CD4-positive, alpha-beta T cell treated with Interleukin-6 for 4 hours (primary cell): ENCODE measurements at places on chromosomes 1 and 21.

GRCh38 chr1:202713110-202713509 lies 2.9 kb upstream of the SYT2 start:
- DNase-seq, result no peak

GRCh38 chr1:241934201-241934848 lies 23.2 kb upstream of the BECN2 start:
- no peak for DNase-seq

- no peak for DNase-seq
These were observed 20.5 kb downstream of the OLFML3 start for GRCh38 chr1:113999799-114000198.

GRCh38 chr1:109466452-109467300 lies at the start of gene SYPL2:
SYPL2 (plus strand) TSS chr1:109466546; CDS start chr1:109466844, 298 bp downstream.
- DNase-seq, result peak; percentile 28

GRCh38 chr1:42133809-42134526 lies 19.2 kb upstream of the GUCA2B start:
- no peak for DNase-seq

- DNase-seq, result no peak
These were observed 608.7 kb downstream of the PLPP3 start for GRCh38 chr1:55970526-55971110.

DNA sequence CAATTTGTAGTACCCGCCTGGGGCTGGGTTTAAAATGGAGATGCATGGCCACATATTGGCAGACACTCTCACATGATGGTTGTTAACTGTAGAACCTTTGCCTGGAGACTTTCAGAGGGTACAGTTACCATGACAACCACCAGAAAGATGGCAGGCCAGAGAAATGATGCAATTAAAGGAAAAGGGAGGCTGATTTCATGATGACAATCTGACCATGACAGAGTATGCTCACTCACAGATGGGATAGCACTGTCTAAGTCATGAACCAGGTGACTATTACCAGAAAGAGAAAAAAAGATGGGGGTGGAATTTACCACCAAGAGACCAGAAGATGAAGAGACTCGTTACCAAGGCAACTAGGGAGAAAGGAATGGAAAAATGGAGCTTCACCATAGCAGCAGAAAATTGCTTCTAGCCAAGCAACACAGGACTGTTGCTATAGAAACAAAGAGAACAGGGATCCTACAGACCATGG lies 3.5 kb upstream of the TRIT1 start:
- DNase-seq, result no peak

- DNase-seq, result no peak
These were observed 151.9 kb downstream of the DMRTA2 start for GRCh38 chr1:50271337-50271736.

GRCh38 chr1:85467929-85468540 lies 3.1 kb upstream of the DDAH1 start:
- DNase-seq, result no peak

DNA sequence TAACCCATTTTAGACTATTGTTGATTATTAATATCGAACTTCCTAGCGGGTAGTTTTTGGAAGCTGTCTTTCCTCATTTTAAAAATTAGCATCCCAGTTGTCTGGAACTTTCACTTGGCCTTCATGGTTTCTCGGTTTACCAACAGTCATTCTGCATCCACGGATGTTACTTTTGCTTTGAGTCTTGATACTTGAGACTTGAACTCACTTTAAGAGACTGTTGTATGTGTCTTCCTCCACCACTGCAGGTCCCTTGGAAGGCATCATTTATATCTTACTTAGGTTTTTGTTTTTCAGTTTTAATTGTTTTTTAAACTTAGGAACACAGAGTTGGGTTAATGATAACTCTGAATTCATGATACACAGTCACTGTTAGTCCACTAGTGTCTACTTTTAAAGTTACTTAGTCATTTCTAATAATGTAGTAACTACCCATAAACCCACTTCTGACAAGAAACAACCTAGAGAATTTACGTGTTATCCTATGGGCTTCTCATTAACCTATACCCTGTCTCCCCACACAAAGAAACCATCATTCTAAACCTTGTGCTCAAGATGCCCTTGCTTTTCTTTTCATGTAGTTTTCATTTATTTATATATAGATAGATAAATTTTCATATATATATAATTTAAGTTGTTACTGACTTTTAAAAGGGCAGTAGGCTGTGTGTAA lies 152.6 kb downstream of the ZP4 start:
- no peak for DNase-seq

DNA sequence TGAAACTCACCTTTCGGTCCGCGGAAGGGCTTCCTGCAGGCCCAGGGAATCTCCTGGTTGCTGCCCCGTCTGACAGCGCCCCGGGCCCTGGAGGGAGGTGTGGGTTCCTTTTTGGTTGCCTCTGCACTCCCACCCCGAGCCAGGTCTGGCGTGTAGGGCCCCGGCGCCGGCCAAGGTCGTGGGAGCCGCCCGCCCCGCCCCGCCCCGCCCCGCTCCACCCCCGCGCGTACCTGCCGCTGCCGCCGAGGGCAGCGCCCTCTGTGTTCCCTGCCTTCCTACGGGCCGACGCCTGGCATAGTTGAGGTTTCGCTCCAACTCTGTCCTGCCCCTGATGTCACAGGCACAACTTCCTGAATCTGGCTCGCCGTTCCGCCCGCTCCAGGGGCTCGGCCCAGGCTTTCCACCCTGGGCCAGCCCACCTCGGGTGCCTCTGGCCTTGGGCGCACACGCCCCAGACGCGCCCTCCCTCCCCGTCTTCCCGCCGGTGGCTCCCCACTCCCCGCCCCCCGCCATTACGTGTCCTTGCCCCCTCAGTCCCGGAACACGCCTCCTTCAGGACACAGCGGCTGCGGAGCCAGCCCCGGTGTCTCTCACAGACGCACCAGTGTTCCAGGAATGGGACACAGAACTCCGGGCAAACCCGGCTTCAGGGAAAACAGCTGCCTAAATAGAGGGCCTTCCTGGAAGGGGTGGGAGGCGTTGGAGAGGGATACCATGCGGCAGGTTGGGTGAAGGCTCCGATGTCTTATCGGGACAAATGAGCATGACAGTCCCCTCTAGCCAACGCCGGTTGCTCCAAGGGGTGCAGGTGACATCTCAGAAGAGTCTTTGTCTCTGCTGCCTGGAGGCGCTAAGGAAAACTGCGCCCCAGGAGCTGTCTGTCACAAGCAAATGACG lies at the start of gene KIAA0040:
Gene KIAA0040 (minus strand): TSS at position 147 of the 897 bp plus-strand sequence. CDS start 31,763 bp downstream, outside the sequence.
- DNase-seq, result peak; percentile 75

- DNase-seq, result no peak
These were observed 191.6 kb upstream of the ZC3H12A start for GRCh38 chr1:37282764-37283163.

- DNase-seq, result no peak
These were observed 32.2 kb downstream of the MRAP start for GRCh38 chr21:32330784-32331311.

DNA sequence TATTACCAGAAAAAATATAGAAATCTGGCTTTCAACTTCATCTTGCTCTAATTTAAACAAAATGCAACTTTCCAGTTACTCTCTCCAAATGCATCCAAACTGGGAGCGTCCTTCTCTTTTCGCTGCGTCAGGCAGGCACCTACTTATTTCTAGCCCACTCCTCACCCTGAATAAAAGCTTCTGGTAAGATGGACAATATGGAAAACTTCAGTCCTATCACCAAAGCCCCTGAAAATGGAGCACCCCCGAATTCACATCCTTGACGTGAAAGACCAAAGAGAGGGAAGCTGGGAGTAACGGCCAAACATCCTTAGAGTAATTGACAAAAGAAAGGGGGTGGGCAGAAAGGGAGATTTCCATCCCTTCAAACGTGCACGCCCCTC lies 5.5 kb upstream of the PROX1 start:
- no peak for DNase-seq

DNA sequence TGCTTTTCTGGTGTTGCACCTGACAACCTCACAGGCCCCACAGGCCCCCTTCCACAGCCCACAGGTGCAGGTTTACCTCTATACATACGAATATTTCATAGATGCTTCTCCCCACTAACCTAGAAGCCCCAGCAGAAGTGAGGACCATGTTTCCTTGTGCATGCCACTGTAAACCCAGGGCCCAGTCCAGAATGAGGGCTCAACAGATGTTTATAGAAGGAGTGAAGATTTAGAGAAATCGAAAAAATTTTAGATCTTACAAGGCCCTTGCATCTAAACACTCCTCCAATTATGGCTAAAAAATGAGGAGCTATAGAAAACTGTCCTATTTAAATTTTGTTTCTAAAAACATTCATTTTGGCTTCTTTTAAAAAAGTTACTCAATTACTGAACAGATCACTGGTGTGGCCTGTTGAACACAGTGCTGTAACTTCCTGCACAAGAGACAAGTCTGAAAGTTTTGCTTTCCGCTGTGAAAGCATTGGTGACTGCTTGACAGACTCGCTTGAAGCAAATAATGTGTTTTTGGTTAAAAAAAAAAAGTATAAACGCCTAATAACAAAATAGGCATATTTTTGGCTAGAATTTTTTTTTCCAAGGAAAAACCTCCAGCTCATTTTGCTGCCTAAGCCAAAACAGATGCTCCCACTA lies 1.2 kb downstream of the ABCB10 start:
- peak; percentile 31 for DNase-seq

GRCh38 chr1:211490038-211490678 lies 1.8 kb downstream of the RD3 start:
- no peak for DNase-seq

DNA sequence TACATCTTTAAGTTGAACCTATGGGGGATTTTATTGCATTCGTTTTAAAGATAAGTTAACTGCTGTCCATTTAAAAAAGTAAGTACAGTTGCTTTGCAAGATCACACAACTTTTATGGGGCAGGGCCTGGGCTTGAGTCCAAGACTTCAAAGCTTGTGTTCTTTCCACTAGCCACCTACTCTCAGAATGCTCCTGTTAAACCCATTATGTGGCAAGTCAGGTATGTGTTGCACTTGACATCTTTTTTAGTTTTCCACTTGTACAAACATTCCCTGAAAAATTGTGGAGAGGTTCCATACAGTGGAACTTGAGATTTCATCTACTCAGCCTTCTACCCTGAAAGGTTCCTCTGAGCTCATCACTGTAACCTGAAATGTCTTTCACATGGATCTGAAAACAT lies 235.5 kb upstream of the SGIP1 start:
- DNase-seq, result no peak

DNA sequence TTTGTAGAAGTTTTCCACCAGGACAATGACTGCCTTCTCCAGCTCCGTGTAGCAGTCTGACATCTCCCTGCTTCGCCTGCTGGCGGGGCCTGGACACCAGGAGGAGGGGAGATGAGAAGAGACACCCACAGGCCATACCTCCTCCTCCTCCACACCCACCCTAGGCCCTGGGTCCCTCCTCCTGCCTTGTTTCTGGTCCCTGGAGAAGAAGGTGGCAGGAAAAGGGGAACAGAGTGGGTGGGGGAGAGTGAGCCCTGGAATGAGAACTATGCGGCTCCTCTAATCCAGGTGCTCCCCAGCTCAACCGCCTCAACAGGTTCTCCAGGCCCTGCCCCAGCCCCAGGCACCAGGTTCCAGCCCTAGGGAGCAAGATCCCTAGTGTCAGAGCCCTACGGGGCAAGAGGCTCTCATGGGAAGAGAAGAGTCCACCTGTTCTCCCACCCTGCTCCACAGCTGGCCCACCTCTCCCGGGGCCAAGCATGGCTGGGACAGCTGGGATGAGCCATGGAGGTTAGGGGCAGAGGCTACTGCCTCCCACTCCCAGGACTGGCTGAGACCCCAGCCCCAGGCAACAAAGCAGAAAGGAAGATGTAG lies 4.8 kb downstream of the S100A16 start:
- no peak for DNase-seq
